ENCODE measurements at places on chromosomes 2 and 18.
A peak's percentile ranks its signal among the peaks of the same experiment; 100 is the strongest.

- peak; percentile 3 for DNase-seq
These were observed 450.8 kb downstream of the DLGAP1 start for GRCh38 chr18:4004183-4004829.

- no peak for DNase-seq
These were observed 473.9 kb downstream of the BCL11A start for GRCh38 chr2:60079562-60079961.

DNA sequence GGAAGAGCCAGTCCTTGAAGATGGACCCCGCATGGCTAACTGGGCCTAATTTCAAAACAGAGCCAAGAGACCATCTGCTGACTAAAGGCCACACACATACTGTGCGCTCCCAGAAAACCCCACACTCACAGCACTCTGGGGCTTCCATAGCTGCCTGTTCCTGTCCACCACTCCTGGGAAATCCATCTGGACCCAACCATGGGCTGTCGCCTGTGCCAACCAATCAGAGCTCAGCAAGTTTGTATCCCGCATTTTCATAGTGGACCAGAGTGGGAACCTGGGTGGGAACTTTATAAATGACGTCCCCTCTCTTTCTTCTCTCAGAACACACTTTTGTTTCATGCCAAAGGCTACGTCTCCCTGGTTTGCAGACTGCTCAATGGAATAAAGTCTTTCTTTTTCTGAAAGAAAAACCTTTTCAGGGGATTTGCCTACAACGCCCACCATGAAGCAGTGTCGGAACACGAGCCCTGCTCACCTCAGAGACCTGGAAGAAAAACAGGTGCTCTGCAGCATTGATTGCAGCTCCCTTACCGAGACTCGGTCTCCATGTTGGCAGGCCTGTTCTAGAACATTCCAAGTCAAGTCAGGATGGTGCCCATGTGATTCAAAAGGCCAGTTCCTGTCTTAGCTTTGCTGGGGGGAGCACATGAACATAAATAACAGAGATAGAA, 137.2 kb upstream of the GPC1 start:
- DNase-seq: no peak

GRCh38 chr2:108423502-108424251, 25.3 kb upstream of the GCC2 start:
- DNase-seq: no peak

GRCh38 chr2:88187927-88188326, 17.8 kb downstream of the THNSL2 start:
- DNase-seq: no peak

GRCh38 chr2:230805353-230806017, 59.3 kb upstream of the ITM2C start:
- no peak for DNase-seq

DNA sequence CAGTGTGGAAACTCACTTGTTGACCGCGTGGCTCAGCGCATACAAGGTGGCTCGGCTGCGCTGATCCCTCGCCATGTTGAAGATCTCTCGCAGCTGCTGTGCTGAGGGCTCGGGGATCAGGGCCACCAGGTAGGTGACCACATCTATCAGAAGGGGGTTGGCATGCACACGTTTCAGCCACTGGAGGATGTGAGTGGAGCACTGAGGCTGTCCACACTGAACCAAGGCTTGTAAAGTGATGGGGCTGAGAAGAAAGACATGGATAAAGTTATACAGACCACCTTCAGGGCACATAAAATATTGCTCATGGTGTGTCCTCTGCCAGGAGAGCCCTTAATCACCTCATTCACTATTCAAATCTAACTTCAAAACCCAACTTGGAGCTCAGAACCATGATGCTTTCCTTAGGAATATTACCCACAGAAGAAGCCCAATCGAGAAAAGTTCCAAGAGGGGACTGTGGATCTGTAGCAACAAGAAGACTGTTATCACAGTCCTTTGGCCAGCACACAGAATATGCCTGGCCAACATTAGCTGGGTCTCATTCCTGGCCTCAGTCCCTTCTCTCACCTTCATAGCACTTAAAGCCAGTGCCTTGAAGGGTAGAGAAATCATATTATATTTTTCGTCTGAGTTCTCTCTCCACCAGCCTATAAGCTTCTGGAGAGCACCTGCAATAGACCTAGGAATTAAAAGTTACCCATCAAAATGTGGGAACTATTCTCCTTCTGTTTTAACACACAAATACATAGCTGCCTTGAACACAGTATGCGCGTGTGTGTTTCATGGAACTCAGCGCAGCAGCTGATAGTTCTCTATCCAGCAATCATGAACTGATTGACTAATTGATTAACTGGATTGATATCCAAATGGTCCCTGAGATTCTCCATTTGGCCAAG, 11.3 kb downstream of the APOB start:
- no peak for DNase-seq

- DNase-seq: no peak
These were observed 47.6 kb upstream of the ACVR1 start for GRCh38 chr2:157923598-157924217.

DNA sequence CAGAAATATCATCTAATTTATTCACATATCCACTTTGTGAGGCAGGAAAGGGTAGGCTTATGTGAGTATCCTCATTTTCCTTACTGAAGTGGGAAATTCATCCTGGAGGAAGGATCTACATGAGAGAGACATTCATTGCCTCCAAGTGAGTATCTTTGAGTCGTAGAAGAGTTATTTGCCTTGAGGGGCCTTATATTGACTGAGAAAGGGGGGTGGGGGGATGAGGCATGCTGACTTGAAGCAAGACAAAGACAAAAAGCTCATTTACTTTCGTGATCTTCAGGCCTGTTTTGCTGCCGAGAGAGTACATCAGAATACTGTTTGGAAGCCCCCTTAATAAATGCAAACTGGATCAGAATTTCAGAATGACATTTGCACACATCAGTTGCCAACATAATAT, 17.6 kb upstream of the NEDD4L start:
- DNase-seq: no peak

- no peak for DNase-seq
These were observed 189.6 kb upstream of the SIX3 start for GRCh38 chr2:44751754-44752479.

GRCh38 chr2:151204756-151205155, 56.9 kb downstream of the RBM43 start:
- DNase-seq: no peak

- no peak for DNase-seq
These were observed 104.1 kb downstream of the ZBTB7C start for GRCh38 chr18:48304906-48305693.

DNA sequence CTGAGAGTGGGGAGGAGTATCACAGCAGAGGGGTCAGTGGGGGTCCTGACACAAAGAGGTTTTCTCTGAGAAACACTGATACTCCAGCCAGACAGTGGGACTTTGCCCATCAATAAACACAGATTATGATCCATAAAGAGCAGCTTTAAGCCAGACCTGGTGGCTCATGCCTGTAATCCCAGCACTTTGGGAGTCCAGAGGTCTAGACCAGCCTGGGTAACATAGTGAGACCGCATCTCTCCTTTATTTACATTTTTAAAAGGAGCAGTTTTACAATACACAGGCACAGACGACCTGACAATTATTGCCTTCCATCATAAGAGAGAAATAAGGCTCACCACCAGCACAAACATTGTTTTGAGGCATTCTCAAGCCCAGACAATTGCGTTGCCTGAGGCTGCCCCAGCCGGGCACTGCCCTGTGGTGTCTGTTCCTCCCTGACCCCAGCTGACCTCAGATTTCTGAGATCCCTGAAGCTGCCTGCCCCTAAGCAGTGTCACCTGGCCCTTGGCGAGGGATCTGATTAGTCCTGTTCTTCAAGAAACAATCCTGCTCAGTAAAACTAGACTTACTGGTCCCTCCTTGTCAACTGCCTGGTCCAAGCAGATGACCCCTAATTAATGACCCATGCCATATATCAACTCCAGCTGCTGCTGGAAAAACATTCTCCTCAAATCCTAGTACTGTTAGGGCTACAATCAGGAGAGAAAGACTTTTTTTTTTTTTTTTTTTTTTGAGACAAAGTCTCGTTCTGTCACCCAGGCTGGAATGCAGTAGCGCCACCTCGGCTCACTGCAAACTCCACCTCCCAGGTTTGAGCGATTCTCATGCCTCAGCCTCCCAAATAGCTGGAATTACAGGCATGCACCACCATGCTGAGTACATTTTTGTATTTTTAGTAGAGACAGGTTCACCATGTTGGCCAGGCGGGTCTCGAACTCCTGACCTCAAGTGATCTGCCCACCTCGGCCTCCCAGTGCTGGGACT, 59.4 kb upstream of the SOS1 start:
- no peak for DNase-seq

DNA sequence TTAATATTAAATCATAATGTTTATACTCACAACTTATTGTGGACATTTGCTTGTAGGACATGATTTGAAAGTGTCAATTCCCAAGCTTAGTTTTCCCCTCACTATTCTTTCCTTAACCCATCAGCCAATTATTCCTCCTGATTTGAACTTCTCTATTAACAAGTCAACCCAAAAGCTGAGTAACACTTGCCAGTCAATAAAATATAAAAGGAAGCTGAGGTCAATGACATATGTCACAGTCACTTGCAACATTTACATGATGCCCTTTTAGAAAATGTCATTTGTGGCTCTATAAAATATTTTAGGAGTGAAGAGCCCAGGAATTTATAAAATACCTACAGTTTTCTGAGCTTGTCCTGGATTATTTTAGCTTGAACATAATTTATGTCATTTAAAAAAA, 7.2 kb downstream of the CCDC68 start:
- DNase-seq: no peak

DNA sequence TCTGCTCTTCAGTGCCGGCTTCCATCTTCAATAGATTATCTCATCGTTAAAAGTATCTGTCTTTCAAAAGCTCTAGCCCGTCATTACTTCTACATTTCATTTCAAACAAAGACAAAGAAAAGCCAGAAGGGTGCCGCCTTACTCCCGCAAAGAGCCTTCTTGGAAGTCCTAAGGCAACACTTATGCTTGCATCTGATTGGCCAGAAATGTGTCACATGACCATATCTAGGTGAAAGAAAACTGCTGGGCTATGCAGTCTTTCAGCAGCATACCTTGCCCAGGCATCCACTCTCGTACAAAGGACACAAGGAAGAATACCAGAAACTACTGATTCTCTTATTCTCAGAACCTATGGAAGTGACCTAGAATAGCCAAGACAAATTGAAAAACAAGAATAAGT, 217.1 kb upstream of the SLC35G4 start:
- no peak for DNase-seq

DNA sequence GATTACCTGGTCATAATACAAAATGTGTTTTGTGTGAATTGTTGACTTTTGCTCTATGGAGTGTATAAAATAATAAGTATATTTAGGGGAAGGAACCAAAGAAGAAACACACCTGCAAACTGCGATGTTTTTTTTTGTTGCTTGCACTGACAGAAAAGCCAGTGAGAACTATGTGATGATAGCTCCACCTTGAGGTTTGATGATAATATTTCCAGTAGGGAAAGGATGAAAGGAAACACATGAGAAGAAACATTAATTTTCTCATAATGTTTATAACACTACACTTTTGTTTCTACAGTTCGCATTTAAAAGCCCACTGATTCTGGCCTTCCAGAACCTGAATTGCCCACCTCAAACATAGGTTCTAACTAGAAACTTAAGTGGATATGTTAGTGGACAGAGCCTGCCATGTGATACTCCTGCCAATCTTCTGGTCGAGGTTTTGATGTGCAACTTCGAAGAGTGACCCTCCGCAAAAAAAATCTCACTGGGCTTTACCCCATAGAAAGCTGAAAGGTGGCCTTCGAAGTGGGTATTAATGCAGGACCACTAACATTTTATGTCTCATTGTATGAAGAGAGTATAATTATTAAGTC, 476.4 kb upstream of the SPHKAP start:
- no peak for DNase-seq

DNA sequence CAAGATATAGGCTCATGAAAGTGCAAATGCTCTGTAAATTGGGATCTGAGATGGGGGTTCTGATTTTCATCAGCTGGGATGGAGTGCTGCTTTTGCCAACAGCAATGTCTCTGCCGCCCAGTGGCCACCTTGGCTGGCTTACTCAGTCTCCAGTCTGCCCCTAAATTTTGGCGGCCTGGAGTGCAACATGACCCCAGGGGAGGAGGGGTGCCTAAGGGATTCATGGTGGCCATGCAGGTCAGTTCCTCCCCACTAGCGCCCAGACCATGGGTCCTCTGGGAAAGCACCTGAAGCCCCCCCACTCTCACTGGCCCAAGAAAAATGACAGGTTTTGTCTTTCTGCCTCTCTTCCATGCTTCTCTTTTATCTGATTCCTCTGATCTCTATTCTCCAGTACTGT, 45.0 kb downstream of the SLC4A3 start:
- DNase-seq: no peak

GRCh38 chr2:133456156-133456555, 112.1 kb downstream of the NCKAP5 start:
- DNase-seq: no peak

- DNase-seq: no peak
These were observed 279.5 kb upstream of the POU3F3 start for GRCh38 chr2:104574367-104574766.

DNA sequence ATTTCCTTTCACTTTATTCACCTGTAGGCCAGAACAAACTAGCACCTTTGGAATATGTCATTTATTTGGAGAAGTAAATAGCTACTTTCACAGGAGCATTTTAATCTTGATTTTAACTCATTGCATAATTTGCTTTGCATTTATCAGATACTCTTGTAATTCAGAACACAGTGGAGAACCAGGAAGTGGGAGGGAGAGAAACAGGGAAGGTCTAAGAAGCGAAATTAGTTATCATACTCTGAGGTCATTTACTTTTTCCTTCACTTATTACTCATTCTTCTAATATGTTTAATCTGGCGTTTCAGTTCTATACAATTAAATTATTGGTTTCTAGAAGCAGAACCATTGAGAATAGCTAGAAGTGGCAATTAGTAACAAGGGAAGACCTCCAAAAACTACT, 20.7 kb downstream of the RBM44 start:
- no peak for DNase-seq

DNA sequence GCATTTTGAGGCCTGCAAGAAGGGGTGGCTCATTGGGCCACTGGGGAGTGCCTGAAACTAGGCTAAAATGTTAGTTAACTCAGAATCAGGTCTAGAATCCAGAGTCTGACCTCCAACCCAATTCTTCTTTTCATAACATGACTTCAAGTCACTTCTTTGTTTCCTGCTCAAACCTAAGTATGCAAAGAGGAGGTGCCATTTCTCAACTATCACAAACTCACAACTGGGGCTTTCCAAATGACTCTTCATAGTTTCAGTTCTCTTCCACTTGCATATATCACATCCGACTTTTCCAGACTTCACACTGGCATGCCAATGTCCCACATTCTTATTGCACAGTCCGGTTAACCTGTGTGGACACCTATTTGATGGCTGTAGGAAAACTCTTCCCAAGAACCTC, 211.6 kb downstream of the TCF4 start:
- no peak for DNase-seq

- DNase-seq: no peak
These were observed 77.9 kb downstream of the OSBPL1A start for GRCh38 chr18:24319757-24320156.
